Activated T-cell treated with anti-CD3 and anti-CD28 coated beads, Interleukin-2, amount 50 U/mL, for 24 hours (primary cell): ENCODE measurements at places on chromosomes 2 and 18.

- DNase-seq = no peak
Observed at GRCh38 chr2:20071397-20072383, 20.3 kb upstream of the LAPTM4A start.

DNA sequence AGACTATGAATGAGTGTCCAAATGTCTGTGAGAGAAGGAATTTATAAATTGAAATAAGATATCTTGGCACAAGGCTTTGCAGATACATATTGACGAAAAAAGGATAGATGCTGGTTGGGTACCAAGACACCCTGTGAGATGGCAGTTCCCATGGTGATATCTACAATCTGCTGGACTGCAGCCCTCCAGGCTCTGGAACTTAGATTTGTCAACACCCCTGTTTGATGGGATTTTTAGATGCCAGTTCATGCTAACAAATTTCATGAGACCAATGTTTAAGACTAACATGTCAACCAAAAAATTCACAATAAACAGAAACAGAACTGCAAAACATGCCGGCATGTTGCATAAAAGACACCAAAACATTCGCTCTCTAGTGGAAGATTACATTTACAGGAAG is 400.3 kb upstream of the CNTNAP5 start:
- DNase-seq = no peak

- DNase-seq = no peak
Observed at GRCh38 chr2:3516831-3517230, 2.5 kb downstream of the ADI1 start.

GRCh38 chr18:73986711-73987110 is 160.9 kb downstream of the FBXO15 start:
- no peak for DNase-seq

GRCh38 chr2:23624378-23624777 is 239.4 kb downstream of the KLHL29 start:
- DNase-seq = peak; percentile 45

DNA sequence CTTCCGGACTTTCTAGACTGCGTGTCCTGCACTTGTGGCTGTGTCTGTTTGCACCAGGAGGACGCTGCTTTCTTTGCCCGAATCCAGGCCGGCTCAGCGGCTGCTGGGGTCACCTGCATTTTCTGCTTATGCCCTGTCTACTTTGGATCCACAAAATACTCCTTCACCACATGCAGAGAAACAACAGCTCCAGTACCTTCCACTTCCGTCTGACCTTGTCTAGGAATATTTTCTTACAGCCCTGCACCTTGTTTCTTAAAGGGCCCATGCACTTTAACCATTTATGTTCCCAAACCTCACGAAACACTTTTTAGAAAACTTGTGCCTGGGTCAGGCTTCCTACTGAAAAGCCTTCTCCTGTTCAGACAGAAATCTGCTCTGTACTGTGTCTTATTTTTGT is 129.4 kb upstream of the NCK2 start:
- DNase-seq = no peak

- DNase-seq = no peak
Observed at GRCh38 chr2:32835148-32835547, 111.6 kb upstream of the LTBP1 start.
